Osteoblast (primary cell): ENCODE measurements at places on chromosomes 1 and 21. TPM values are rescaled to one million over a fixed set of nuclear protein-coding genes. Genes with fewer than 3 reads are reported as not detected.

Gene TSSK3
- total RNA-seq: 1.5 and 1.8 TPM in 2 replicates

Gene OR2W3
- total RNA-seq: 1.1 TPM in 1 of 2 replicates, not detected in the other

Gene SYT14
- total RNA-seq: 0.29 and 0.36 TPM in 2 replicates

Gene NLRP3
- 0.36 and 0.59 TPM in 2 replicates for total RNA-seq

Gene PIGR
- total RNA-seq: not detected in 2 replicates

Gene CFAP74
- total RNA-seq: not detected in 2 replicates

Gene GPR37L1
- total RNA-seq: not detected in 2 replicates

Gene CD2
- not detected in 2 replicates for total RNA-seq

- H3K27me3 ChIP-seq: no peaks in the 10 kb centered on the region
- H3K4me3 ChIP-seq: no peak overlapping the region
- DNase-seq: no peak
- H3K36me3 ChIP-seq: no peaks in the 10 kb centered on the region
Measured at GRCh38 chr1:220217383-220217988, 54.8 kb downstream of the RAB3GAP2 start.

DNA sequence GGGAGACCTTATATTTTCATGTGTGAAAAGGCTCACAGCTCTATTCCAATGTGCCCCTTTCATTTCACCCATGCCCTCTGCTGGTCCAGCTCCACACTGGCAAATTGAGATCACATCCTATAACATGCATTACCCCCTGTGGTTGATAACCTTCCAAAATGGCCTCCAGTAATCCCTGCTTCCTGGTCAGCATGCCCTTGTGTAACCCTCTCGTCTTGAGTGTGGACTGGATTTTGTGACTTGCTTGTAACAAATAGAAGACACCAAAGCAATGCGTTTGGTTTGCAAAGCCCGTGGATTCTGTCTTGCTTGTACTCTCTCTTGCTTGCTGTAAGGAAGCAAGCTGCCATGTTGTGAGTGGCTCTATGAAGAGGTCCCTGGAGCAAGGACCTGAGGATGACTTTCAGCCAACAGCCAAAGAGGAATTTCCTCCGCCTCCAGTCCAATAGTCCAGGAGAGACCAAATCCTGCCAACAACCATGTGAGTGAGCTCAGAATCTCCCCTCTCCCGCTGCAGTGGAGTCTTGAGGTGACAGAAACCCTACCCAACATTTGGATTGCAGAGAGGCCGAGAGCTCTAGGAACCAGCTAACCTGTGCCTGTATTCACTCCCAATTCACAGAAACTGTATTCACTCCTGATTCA is 17.4 kb downstream of the KCNA10 start:
- no peaks in the 10 kb centered on the region for H3K4me1 ChIP-seq
- H3K27me3 ChIP-seq: peaks cover 21% of the 10 kb centered on the region
- H3K27ac ChIP-seq: no peak overlapping the region
- no peaks in the 10 kb centered on the region for H3K36me3 ChIP-seq
- H3K4me3 ChIP-seq: no peak overlapping the region

DNA sequence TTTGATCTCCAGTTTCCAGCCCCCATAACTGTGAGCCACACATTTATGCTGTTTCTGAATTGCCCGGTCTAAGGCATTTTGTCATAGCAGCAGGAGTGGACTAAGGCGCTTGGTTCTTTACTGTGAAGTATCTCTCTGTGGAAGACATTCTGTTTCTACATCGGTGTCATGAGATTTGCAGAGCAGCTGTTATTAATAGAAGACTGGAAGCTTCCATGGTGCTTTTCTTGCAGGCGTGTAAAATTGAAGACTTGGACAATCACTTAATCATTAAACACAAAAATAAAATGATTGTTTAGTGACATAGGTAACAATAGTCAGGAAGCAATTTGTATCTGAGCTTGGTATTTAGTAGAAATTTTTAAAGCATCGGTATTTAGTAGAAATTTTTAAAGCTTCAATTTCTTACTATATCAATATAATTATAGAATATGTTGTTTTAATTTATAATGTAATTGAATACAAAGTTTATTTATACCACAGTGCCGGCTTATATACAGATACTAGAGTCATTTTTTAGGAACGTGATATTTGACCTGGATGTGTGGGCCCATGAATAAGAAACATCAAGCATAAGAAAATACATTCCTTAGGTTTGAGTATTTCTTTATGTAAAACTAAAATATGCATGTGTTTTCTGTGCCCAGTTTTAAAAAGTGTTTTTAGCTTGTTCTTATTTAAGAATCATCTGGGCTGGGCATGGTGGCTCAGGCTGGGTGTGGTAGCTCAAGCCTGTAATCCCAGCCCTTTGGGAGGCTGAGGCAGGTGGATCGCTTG is 60.6 kb upstream of the COL6A1 start:
- H3K4me1 ChIP-seq: no peaks in the 10 kb centered on the region
- no peaks in the 10 kb centered on the region for H3K36me3 ChIP-seq
- no peak overlapping the region for H3K4me3 ChIP-seq
- no peak overlapping the region for H3K27ac ChIP-seq
- H3K27me3 ChIP-seq: no peaks in the 10 kb centered on the region

- no peaks in the 10 kb centered on the region for H3K27me3 ChIP-seq
- H3K36me3 ChIP-seq: no peaks in the 10 kb centered on the region
- H3K27ac ChIP-seq: no peak overlapping the region
- no peak for DNase-seq
Measured at GRCh38 chr1:57882934-57883641, 459.2 kb upstream of the DAB1 start.

DNA sequence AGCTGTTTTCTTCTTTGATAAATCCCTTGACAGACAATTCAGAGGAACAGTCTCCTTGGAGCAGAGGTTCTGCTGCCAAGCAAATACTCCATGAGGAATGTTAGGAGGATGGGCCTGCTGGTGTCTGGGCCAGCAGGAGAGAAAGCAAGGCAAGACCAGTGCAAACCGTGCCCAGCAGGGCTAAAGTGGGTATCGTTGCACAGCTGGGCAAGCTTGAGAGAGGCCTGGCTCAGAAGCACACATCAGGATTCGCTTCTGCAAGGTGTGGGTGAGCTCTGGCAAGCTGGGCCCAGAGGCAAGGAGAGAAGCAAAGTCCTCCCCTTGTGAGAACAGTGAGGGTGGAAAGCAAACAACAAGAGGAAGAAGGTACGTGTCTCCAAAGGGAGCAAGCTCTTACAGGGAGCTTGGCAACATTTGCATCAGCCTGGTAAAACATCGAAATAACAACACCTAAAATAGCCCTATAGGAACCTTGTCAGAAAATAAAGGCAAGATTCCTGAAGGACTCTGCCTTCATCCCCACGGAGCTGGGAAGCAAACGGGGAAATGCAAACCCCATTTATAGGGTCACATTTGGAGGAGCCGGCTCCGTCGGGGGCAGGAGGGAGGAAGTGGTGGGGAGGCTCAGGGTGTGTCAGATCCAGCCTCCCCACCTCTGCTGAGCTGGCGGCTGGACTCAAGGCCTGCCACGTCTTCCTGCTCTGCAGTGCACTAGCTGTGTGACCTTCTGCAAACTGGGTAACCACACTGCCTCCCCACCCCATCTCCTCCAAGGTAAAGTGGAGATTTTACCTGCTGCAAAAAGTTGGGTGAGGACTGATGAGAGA is 62.3 kb upstream of the HIVEP3 start:
- H3K4me1 ChIP-seq: no peaks in the 10 kb centered on the region
- H3K27ac ChIP-seq: no peak overlapping the region
- H3K27me3 ChIP-seq: no peaks in the 10 kb centered on the region
- peak; percentile 23 for DNase-seq
- no peaks in the 10 kb centered on the region for H3K36me3 ChIP-seq

DNA sequence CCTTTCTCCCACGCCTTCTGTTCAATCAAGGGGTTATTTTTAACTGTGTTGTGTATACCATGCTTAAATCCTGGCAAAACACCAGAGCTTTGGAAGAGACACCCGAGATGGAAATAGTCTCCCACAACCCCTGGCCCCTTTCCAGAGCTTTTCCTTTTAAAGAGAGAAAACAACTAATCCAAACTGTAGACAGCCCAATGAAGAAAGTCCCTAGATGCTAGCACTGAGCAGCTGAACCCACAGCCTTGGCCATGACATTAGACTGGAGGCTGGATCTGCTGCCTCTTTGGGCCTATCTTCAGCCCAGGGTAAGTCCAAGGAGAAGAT is 64.9 kb upstream of the ARTN start:
- H3K27me3 ChIP-seq: no peaks in the 10 kb centered on the region
- peak overlapping the region; percentile 15 for H3K27ac ChIP-seq
- no peak for DNase-seq

GRCh38 chr1:185156288-185156853 is 382 bp downstream of the TRMT1L start:
- H3K36me3 ChIP-seq: no peaks in the 10 kb centered on the region
- peak overlapping the region; percentile 95 for H3K27ac ChIP-seq
- no peaks in the 10 kb centered on the region for H3K27me3 ChIP-seq
- H3K4me3 ChIP-seq: peak overlapping the region; percentile 91
- peaks cover 16% of the 10 kb centered on the region for H3K4me1 ChIP-seq

DNA sequence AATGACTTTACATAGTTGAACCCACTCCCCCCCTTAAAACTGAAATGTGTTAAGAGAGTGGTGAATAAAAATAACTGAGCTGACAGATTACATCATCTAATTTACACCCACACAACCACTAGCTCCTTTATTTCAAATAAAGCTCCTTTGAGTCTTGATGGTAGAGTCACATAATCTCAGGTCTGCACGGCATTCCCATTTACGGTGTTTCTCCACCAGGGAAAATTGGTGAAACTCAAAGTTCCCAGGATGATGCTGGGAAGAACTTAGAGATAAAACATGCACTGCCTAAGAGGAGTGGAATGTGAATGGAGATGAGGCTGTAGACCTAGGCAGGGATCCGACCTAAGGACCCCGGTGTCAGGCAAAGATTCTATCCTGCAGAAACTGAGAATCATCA is 727.8 kb upstream of the ADAMTS5 start:
- H3K4me1 ChIP-seq: peaks cover 26% of the 10 kb centered on the region
- H3K36me3 ChIP-seq: no peaks in the 10 kb centered on the region
- H3K4me3 ChIP-seq: no peak overlapping the region
- H3K27me3 ChIP-seq: no peaks in the 10 kb centered on the region
- H3K27ac ChIP-seq: peak overlapping the region; percentile 87

GRCh38 chr1:231424950-231425805 is 3.1 kb upstream of the EGLN1 start:
- H3K27me3 ChIP-seq: no peaks in the 10 kb centered on the region
- no peak overlapping the region for H3K4me3 ChIP-seq
- H3K36me3 ChIP-seq: no peaks in the 10 kb centered on the region
- no peak overlapping the region for H3K27ac ChIP-seq
- DNase-seq: peak; percentile 36

- no peak for DNase-seq
- H3K27ac ChIP-seq: no peak overlapping the region
- peaks cover 31% of the 10 kb centered on the region for H3K4me1 ChIP-seq
- H3K36me3 ChIP-seq: no peaks in the 10 kb centered on the region
- H3K4me3 ChIP-seq: no peak overlapping the region
Measured at GRCh38 chr1:58396150-58396549, 150.4 kb downstream of the OMA1 start.

DNA sequence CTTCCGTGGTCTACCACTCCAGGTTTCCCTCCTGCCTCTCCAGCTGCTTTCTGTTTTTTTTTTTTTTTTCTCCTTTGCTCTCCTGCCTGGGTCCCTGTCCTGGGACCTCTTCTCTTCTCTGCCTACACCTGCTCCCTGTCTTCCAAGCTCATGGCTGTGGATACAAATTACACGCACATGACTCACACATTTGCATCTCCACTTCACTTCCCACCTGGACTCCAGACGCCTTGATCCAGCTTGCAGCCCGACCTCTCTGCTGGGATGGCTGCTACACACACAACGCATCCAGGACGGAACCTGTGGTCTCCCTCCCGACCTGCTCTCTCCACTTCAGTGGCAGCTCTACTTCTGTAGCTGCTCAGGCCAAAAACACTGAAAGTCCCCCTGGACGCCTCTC is 44.4 kb upstream of the B3GALT5 start:
- H3K36me3 ChIP-seq: no peaks in the 10 kb centered on the region
- H3K27ac ChIP-seq: no peak overlapping the region
- no peak for DNase-seq
- H3K27me3 ChIP-seq: no peaks in the 10 kb centered on the region
- no peaks in the 10 kb centered on the region for H3K4me1 ChIP-seq

DNA sequence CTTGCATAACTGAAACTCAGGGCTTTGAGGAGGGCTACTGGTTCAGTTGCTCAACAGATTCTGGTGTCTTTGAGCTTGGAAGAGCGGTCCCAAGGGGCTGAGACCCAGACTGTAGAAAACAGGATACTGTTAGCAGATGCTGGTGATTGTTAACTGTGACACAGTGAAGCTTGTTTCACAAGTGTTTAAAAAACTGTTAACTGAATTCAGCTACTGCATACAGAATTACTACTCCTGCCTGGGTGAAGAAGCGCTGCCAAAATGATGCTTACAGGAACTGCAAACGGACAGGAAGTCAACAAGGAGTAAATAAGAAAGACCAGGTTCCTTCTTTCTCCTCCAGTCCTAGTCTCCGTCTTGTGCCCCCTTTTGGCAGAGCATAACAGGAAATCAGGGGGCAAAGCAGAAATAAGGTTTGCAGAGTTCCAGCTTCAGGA is 195.3 kb upstream of the USP25 start:
- H3K4me1 ChIP-seq: no peaks in the 10 kb centered on the region
- DNase-seq: no peak

DNA sequence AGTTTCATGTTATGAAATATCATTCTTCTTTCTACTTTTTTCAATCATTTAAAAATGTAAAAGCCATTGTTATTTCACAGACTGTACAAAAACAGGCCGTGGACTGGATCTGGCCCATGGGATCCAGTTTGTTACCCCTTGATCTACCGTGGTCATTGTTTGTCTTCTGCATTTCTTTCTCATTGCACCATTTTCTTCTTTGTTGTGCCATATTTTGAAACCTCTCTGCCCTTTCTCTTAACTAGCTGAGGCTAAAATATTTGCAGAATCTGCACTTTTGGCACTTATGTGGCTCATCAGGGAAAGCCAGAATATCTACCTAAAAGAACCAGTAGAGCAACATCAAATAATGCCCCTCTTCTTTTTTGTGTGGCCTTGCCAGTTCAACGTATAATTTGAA is 50.5 kb downstream of the DNAJC6 start:
- H3K4me1 ChIP-seq: no peaks in the 10 kb centered on the region
- H3K27me3 ChIP-seq: no peaks in the 10 kb centered on the region
- no peak overlapping the region for H3K4me3 ChIP-seq
- DNase-seq: no peak
- no peak overlapping the region for H3K27ac ChIP-seq

DNA sequence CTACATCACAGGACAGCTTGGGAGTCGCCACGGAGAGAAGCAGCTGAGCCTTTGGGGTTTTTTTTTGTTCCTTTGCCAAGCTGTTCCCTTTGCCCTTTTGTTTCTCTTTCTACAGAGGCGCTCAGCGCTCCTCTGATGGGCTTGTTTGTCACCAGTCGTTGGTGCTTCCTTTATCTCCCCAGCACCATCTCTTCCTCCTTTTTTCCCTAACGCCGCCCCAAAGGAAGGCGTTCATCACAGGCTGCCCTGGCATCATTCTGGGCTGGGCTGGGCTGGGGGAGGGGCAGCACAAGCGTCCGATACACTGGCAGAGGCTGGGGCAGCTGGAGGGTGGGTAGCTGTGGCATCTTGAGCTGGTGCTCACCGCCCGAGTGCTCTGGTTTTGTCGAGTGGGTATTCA is 10.5 kb downstream of the IGSF21 start:
- H3K36me3 ChIP-seq: no peaks in the 10 kb centered on the region
- no peaks in the 10 kb centered on the region for H3K4me1 ChIP-seq
- no peak overlapping the region for H3K27ac ChIP-seq
- no peaks in the 10 kb centered on the region for H3K27me3 ChIP-seq
- peak; percentile 19 for DNase-seq
- H3K4me3 ChIP-seq: no peak overlapping the region

GRCh38 chr21:16315223-16315622 is 585.4 kb downstream of the USP25 start:
- no peak overlapping the region for H3K27ac ChIP-seq
- H3K36me3 ChIP-seq: no peaks in the 10 kb centered on the region
- no peaks in the 10 kb centered on the region for H3K4me1 ChIP-seq
- H3K4me3 ChIP-seq: no peak overlapping the region
- H3K27me3 ChIP-seq: no peaks in the 10 kb centered on the region

- DNase-seq: peak; percentile 62
- peak overlapping the region; percentile 67 for H3K27ac ChIP-seq
- H3K36me3 ChIP-seq: no peaks in the 10 kb centered on the region
- peaks cover 17% of the 10 kb centered on the region for H3K4me1 ChIP-seq
Measured at GRCh38 chr1:35269201-35269988, 886 bp downstream of the ZMYM4 start.
